ENCODE measurements at places on chromosomes 11 and 22.

GRCh38 chr11:128628686-128629085 lies 41.3 kb upstream of the ETS1 start:
- DNase-seq = no peak

- no peak for DNase-seq
These were observed 76.7 kb upstream of the PICALM start for GRCh38 chr11:86145439-86146156.

- DNase-seq = peak; percentile 54
These were observed 45.5 kb upstream of the CRYBB3 start for GRCh38 chr22:25153961-25154666.

GRCh38 chr22:39123751-39124581 lies 26.9 kb downstream of the APOBEC3H start:
- peak; percentile 72 for DNase-seq

DNA sequence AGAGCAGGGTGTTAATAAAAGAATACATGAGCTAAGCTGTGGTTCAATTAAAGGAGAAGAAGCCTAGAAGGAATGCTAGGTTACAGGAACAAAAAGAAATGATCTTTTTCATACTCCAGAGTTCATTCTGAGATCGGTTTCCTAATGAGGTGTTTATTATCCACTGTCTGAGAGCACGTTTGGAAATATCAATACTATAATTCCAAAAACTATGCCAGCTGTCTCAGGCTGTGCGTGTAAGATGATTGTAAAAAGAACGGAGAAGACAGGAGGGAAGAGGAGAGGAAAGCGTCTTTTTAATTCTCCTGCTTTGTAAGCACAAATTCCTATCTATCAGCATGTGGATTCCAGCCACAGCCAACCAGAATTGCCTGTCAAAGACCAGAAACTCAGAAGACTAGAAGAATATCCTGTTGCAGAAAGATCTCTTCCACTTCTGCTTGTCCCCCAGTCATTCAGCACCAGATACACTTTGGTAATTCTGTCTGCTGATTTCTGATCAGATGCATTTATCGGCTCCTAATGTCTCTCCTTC lies 25.7 kb downstream of the APOL5 start:
- peak; percentile 37 for DNase-seq

GRCh38 chr11:125638315-125638714 lies 13.4 kb downstream of the CHEK1 start:
- DNase-seq = no peak

GRCh38 chr22:38074181-38075104 lies 9.5 kb downstream of the SLC16A8 start:
- peak; percentile 89 for DNase-seq

- no peak for DNase-seq
These were observed 3.2 kb upstream of the ZBED5 start for GRCh38 chr11:10861047-10861446.

- no peak for DNase-seq
These were observed 7.8 kb upstream of the LRRC32 start for GRCh38 chr11:76678321-76678720.

GRCh38 chr11:116787436-116787785 lies 412 bp downstream of the ZPR1 start:
- DNase-seq = peak; percentile 19

DNA sequence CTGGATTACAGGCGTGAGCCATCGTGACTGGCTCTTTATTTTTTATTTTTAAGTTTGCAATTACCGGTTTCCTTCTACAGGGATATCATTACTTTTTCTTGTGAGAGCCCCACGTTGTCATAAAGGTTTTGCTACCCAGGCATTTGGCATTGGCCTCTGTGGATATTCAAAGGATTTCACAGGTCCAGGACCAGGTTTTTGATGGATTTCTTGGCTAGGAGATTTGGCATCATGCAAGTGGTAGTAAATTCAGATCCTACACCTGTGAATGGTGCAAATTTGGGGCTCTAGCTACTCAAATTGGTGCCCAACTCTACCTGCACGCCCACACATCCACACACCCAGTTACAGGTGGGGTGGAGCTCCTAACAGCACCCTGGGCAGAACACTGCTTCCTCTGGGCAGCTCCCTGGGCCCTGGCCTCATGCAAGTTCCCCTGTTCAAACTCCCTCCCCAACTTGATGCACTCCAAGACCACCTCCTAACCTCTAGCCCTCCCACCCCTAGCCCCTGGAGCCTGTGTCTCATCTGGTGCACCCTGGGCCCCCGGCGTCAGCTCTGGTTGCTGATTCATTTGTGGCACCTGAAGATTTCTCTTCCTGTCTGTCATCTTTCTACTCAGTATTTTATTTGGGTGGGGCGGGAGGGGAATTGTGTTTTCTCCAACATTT lies 9.3 kb upstream of the MRGPRD start:
- DNase-seq = no peak

DNA sequence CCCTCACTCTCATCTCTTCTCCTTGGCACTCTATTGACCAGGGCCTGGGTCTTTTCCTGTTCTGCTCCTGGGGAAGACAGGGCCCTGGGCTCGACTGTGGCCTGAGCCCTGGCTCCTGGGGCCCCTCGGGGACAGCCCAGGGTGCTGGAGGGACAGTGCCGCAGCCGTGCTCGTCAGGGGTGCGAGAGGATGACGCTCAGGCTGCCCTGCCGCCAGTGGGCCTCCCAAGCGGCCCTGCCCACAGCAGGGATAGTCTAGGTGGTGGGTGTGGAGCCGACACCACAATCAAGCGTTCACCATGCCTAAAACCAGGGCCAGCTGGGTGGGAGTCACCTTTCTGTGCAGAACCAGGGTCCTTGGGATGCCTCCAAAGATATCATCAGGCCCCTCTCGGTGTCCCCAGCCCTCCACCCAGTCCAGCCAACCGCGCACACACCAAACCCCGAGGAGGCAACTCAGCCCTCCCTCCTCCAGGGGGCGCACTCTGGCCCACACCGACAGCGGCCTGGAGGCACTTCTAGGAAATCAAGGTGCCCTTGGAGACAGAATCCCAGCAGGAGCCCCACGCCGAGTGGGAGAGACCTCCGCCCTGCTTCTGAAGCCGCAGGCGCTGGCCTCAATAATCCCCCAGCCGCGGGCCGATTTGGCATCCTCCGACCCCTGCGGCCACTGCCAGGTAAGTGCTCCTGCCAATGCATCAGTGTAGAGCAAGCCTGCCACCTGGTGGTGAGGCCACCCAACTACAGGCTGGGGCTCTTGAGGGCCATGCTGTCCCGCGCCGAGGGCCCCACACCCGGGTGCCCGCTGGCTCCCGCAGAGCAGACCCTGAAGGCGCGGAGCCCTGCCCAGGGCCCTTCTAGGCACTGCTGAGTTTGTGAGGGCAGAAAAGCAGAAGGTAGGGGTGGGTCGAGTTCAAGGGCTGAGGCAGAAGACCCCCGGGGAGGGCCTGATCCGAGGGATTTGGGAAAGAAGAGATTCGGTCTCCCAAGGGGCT lies 496.4 kb downstream of the BUD13 start:
- peak; percentile 94 for DNase-seq

DNA sequence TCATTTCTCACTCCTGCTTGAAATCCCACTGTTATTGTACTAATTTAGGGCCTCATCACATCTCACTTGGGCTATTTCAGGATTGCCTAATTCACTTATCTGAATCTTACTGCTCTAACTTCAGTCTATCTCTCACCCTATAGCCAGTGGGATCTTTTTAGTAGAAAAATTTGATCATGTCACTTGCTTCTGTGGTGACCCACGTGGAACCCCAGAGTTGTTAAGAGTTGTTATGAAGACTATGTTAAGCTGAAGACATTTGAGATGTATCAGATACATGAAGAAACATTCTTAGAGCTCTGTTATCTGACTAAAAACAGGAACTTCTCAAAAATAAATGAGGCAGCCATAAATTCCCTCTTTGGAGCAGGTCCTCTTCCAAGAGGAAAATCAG lies 1375.6 kb upstream of the TENM4 start:
- DNase-seq = no peak

GRCh38 chr11:78216021-78216420 lies 27.3 kb downstream of the USP35 start:
- no peak for DNase-seq

DNA sequence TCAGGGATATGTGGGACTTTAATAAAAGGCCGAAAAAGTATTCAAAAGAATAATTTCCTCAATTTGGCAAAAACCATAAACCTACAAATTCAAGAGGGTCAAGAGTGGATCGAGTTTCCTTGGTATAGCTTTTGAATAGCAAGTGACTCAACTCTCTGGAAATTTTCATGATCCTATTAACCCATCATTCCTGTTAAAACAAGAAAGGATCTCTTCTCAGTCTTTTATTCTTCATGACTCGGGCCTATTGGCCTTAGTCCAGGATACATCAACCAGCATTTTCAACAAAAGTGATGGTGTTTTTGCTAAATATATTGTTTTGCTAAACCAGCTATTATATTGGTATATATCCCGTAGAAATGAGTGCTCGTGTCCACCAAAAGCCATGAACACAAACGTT lies 110.3 kb downstream of the ATXN10 start:
- no peak for DNase-seq

DNA sequence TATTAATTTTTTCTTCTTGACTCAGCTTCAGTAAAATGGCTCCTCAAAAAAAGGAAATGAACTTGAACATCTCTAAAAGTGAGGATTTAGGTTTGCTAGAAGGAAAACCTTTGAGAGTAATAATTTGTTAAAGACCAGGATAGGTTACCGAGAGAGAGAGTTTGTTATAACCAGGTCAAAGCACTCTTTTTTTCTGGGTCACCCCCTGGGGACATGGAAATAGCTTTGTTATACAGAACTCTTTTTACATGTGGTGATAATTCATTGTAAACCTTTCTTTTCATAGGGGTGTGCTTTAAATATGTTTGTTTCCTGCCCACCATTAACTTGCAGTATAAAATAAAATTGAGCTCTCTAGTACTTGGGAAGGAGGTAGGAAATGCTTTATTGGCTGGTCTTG lies 47.7 kb downstream of the DNAJC24 start:
- DNase-seq = peak; percentile 32

GRCh38 chr11:111069066-111069465 lies 176.5 kb upstream of the POU2AF2 start:
- peak; percentile 76 for DNase-seq

DNA sequence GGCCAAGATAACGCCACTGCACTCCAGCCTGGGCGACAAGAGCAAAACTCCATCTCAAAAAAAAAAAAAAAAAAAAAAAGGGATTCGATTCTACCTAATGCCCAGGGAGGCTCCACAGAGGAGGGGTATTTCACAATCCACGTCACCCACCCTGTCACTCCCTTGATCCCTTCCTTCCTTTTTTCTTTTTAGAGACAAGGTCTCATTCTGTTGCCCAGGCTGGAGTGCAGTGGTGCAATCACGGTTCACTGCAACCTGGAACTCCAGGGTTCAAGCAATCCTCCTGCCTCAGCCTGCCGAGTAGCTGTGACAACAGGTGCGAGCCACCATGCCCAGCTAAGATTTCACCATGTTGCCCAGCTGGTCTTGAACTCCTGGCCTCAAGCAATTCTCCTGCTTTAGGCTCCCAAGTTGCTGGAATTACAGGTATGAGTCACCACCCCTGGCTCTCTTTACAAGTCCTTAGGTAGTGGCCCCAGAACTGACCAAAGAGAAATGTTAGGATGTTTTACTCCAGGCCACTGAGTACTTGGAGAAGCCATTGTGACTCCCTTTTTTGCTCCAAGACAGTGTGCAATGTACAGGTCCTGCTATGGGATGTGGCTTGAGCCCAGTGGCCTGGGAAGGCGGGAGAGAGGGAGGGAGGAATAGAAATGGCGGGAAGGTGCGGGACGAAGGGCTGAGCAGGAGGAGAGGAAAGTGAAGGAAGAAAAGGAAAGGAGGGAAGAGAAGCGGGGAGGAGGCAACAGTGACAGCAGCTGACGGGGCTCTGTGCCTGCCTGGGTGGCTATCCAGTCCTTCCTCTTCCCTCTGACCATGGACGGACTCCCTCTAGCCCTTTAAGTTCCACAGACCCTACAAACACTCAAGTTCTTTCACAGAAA lies 11.8 kb upstream of the FXYD2 start:
- no peak for DNase-seq

DNA sequence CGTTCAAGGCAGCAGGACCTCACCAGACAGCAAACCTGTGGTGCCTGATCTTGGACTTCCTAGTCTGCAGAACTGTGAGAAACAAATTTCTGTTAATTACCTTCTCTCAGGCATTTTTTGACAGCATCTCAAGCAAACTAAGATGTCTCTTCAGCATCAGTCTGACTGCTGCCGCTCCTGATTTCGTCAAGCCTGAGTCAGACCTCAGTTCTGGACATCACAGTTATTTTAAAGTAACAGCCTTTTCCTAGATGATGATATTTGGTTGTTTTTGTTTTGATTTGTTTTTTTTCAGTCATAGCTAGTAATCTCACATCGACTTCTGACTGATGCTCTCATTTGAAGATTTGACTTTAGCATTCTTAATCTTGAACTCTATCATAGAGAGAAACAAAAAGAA lies 71.9 kb downstream of the BLID start:
- no peak for DNase-seq

DNA sequence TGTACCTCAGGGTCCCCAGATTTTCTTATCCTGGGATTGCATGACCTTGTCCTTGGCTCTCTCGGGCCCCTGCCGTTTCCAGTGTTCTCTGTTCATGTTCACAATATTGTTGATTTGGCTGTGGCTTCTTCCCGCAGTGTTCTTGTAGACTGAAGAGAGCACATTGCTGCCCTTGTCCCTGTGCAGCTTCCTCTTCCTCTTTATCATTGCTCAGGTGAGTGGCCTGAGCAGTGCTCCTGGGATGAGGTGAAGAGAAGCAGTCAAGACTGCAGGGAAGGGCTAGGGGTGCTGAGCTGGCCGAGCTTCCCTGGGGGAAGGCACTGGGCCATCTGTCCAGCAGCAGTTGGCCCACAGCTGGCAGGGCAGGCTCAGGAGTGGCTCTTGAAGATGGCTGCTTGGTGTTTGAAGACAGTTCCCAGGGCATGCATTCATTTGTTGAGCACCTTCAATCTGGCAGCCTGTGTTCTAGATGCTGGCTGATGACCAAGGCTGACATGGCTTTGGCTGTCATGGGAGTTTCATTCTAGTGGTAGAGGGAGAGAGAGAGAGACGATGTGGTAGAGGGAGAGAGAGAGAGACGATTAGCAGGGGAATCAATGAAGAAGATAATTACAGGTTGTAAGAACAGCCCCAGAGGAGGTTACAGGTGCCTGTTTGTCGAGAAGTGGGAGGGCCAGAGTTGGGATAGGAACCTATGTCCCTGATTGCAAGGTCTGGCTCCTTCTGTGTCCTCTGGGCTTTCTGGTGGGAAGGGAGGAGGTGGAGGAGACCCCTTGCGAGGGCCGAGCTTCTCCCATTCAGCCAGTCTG lies 17.4 kb downstream of the BMAL1 start:
- no peak for DNase-seq

DNA sequence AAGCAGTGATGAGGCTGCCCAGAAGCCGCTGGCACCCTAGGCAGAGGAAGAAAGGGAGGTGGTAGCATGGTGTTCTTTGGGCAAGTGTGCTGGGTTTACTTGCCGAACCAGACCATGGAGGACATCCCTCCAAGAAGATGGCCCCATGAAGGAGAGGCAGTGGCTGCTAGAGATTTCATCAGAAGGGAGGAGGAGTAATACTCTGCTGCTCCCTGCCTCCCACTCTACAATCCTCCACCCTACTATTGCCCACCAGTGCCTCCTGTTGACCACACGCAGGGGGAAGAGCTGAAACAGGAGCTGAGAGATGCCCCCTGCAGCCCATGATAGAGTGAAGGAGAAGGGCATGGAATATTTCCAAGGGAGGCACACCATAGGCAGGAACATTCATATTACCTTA lies 51.0 kb upstream of the PRSS23 start:
- peak; percentile 30 for DNase-seq
